ENCODE measurements at places on chromosomes 11 and 22.

GRCh38 chr22:18060646-18061620 lies 16.9 kb upstream of the PEX26 start:
- no peak for DNase-seq

DNA sequence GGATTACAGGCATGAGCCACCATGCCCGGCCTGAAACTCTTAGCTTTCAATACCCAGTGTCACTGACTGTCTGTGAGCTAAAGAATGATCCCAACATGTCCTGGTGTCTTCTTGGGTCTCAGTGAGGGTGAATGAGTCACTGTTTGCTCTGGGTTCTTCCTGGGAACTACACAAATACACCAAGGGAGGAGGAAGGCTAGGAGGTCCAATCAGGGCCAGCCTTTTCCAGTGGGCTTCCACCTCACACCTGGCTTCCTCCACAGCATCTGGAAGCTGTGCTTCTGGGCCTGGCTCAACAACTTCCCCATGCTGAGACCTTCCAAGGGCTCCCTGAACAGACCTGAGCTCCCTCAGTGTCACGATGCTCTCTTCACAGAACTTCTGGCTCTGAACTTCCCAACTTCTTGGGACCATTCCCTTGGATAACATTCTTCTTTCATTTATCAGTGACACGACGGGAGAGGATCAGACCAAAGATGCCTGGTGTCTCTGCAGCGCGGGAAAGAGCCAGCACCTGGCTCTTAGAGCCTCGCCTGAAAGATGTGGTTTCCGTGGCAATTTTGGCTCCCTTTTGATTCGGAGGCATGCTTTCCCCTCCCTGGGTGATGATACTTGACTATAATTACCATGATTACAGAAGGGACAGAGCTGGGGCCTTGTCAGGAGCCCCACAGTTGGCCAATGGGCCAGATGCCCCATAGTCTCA lies 22.3 kb upstream of the CHRM4 start:
- DNase-seq = no peak

DNA sequence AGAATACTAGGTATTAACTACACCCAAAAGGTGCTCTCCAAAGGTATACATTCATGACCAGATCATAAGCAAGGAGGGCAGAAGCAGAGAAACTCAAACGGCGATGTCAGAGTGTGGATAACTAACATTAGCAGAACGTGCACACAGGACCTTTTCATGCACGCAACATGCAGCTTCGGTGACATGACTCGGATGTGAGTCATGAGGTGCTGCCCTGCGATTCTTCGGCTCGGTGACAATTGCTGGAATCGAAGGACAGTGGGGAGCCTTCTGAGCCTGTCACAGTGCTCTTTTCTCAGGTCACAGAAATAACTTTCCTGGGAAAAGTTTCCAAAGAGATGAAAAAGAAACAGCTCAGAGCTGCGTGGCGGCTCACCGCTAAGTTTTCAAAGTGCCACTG lies 418.5 kb upstream of the SYN3 start:
- DNase-seq = no peak

DNA sequence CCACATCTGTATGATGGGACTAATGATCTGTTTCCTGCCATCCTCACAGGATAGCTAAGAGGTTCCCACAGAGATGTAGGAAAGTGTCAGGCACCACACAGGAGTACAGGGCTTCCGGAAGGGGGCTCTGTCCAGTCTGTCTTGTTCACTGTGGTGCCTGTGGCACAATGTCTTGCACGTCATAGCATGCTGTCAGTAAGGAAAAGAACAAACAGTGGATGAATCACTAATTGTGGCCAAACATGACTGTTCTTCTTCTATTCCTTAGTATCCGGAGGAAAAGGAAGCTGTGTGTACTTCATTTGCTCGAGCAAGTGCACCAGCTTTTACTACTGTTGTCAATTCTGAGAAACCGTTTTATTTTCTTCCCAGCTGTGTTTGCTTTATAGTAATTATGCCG lies 73.4 kb upstream of the YWHAH start:
- no peak for DNase-seq

- DNase-seq = no peak
Measured at GRCh38 chr11:68935516-68936357, 32.0 kb downstream of the IGHMBP2 start.

DNA sequence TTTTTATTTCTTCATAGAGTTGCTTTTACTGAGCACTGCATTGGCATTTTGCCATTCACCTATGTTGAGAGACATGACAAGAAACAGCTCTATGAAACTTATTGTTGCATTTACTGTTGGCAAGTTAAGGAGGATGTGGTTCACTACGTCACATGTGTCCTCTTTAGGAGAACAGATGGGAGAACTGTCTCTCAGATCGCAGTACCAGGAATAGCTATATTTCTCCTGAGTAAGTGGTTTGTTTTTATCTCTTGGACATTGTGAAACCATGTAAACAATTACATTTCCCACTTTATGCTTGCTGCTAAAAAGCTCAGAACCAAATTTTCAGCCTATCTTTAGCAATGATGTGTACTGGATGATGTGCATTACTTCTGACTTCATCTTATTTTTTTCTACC lies 34.8 kb upstream of the PSMA1 start:
- peak; percentile 89 for DNase-seq

GRCh38 chr11:32092581-32093170 lies 1.8 kb downstream of the RCN1 start:
- DNase-seq = peak; percentile 24

- no peak for DNase-seq
Measured at GRCh38 chr11:23727794-23728193, 769.1 kb upstream of the LUZP2 start.
